Mammary epithelial cell (primary cell): ENCODE measurements at places on chromosomes 5 and 9. TPM values are rescaled to one million over a fixed set of nuclear protein-coding genes. Genes with fewer than 3 reads are reported as not detected.
A peak's percentile ranks its signal among the peaks of the same experiment; 100 is the strongest.

The PCDHB12 gene
- total RNA-seq = 0.17 TPM

GRCh38 chr9:15155826-15156225 is 151.2 kb downstream of the TTC39B start:
- no peak for DNase-seq

GRCh38 chr5:8633259-8633658 is 764.3 kb downstream of the MTRR start:
- DNase-seq = no peak

- DNase-seq = peak; percentile 98
Observed at GRCh38 chr5:74433255-74433895, 207.2 kb downstream of the ENC1 start.

The C9orf153 gene
- total RNA-seq = not detected in 2 replicates

GRCh38 chr9:23524607-23525155 is 301.4 kb downstream of the ELAVL2 start:
- no peak for DNase-seq
